ENCODE measurements at places on chromosomes 6 and 20.

DNA sequence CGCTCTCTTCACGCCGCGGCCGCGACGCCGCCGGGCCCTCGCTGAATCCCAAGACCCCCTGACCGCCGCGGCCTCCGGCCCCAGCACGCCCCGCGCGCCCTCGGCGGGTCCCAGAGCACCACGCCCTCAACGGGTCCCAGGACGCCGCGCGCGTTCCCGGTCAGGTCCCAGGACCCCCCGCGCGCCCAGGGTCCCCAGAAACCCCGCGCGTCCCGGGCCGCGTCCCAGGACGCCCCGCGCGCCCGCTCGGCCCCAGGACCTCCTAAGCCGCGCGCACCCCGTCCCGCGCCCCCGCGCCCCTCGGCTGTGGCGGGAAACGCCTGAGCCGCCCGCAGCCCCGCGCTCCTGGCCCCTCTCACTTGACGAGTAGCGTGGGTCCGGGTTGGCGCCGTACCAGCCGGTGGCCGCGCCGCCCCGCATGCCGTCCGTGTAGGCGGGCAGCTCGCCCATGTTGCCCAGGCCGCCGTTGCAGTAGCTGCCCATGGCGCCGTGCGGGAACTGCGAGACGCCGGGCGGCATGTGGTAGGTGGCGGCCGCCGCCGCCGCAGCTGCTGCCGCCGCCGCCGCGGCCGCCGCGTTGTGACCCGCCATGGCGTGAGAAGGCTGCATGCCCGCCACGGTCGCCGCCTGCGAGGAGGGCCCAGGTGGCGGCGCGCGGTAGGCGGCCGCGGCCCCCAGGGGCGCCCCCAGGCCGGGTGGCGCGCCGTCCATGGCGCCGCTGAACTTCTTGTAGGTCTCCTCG, 556 bp downstream of the NKX2-4 start:
- no peak for DNase-seq

DNA sequence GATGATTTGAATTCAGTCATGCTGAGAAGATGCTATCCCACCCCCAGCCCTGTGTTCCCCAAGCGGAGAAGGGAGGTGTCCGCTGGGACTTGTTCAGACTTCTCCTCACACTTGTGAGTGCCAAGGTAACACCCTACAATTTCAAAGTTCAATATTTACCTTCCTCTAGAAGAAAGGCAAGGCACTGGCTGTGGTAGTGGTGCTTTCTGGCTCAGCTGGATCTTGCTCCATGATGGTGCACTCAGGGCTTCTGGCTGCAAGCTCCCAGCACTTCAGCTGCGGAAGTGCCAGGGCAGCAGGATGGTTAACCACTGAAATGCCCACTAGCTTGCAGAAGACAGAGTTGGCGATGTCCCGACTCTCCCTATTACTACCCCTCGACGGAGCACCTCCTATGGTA, 135.4 kb downstream of the MTFR2 start:
- no peak for DNase-seq

DNA sequence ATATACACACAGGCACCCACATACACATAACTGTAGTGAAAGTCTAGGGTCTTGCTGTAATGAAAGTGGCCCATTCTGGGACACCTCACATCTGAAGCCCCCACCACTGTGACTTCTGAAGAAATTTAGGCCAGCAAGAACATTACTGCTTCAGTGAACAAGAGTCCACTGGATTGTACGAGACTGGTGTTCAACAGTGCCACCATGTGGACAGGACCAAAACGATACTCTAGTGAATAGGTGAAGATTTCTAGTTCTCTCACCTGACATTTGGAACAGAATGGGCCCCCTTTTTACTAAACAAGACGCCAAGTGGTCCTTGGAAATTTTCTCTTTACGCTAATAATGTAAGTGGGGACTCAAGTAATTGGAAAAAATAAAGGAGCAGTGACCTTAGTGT, 156.9 kb downstream of the MAFB start:
- no peak for DNase-seq

GRCh38 chr6:139612135-139612465, 237.7 kb upstream of the CITED2 start:
- DNase-seq = no peak

DNA sequence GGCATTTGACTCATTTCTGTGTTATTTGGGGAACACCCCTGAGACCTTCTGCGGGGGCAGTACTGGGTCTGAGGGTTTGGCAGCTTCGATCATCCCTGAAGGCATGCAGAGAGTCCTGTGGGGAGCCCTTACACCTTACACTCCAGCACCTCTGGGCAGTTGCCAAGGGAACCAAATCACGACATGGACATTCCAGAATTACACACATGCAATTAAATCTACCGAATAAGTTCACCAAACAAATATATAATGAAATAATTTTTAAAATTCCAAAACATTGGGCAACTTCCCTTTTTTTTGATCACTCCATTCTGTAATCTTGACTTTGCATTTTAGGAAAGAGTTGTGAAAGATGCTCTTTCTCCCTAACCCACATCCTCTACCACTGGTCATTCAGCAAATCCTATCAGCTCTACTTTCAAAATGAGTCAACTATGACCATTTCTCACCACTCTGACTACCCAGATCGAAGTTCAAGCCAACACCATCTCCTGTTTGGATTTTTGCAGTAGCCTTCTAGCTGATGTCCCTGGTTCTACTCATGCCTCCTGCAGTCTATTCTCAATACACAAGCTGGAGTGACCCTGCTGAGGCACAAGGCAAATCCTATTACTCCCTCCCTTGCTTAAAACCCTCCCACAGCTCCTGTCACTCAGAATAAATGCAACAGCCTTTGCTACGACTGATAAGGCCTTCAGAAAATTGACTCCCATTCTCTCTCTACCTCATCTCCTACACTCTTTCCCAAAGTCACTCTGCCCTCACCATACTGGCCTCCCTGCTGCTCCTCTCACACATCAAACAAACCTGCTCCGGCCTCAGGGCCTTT, 533.3 kb downstream of the HACE1 start:
- DNase-seq = no peak

Measured in activated gamma-delta T cell treated with Interleukin-2 at 50 U/mL for 16 hours (primary cell).